ENCODE measurements at places on chromosomes 12 and 14. TPM values are rescaled to one million over a fixed set of nuclear protein-coding genes. Genes with fewer than 3 reads are reported as not detected.

GNB3 gene
- 17.3 TPM for total RNA-seq

TSPAN8 gene
- not detected for total RNA-seq

FBRSL1 gene
- 90.8 TPM for total RNA-seq

SLC2A14 gene
- 19.3 TPM for total RNA-seq

TEX52 gene
- total RNA-seq, result 0.20 TPM

SLC5A8 gene
- 0.07 TPM for total RNA-seq

FAR2 gene
- 22.1 TPM for total RNA-seq

BBS10 gene
- total RNA-seq, result 6.6 TPM

OS9 gene
- 112 TPM for total RNA-seq

CORO1C gene
- total RNA-seq, result 154 TPM

PTPRR gene
- 0.22 TPM for total RNA-seq

CCND2 gene
- total RNA-seq, result 104 TPM

SPTB gene
- total RNA-seq, result 2.3 TPM

TAS2R30 gene
- 2.0 TPM for total RNA-seq

ADAM21 gene
- not detected for total RNA-seq

HOXC9 gene
- total RNA-seq, result not detected

MGP gene
- total RNA-seq, result not detected

CPM gene
- total RNA-seq, result 1.2 TPM

TMEM30B gene
- 12.2 TPM for total RNA-seq

MMP19 gene
- 1.7 TPM for total RNA-seq

KRT1 gene
- not detected for total RNA-seq

PMEL gene
- total RNA-seq, result 71.0 TPM

CCDC38 gene
- not detected for total RNA-seq

CLEC1A gene
- total RNA-seq, result not detected

MYF6 gene
- total RNA-seq, result not detected

RECQL gene
- total RNA-seq, result 42.9 TPM

NPFF gene
- total RNA-seq, result not detected

ITGA5 gene
- 12.2 TPM for total RNA-seq

GOLGA5 gene
- total RNA-seq, result 25.4 TPM

AKAP5 gene
- total RNA-seq, result 2.5 TPM

FAM222A gene
- 2.8 TPM for total RNA-seq

LRRIQ1 gene
- 0.39 TPM for total RNA-seq

OR10G3 gene
- total RNA-seq, result not detected

NFE2 gene
- total RNA-seq, result 1.5 TPM

ARF3 gene
- 254 TPM for total RNA-seq

SYNDIG1L gene
- total RNA-seq, result 0.22 TPM

NYNRIN gene
- total RNA-seq, result 18.1 TPM

NR4A1 gene
- 27.3 TPM for total RNA-seq
